ENCODE measurements at places on chromosomes 6 and 20. TPM values are rescaled to one million over a fixed set of nuclear protein-coding genes. Genes with fewer than 3 reads are reported as not detected.

MUC22 gene
- not detected for total RNA-seq

THBD gene
- total RNA-seq, result 15.1 TPM

DNMT3B gene
- 4.0 TPM for total RNA-seq

ZNF334 gene
- total RNA-seq, result 0.37 TPM

TTLL9 gene
- not detected for total RNA-seq

Data from subcutaneous preadipocyte (primary cell).